Effector memory CD4-positive, alpha-beta T cell (primary cell): ENCODE measurements at places on chromosomes 12 and 14.

DNA sequence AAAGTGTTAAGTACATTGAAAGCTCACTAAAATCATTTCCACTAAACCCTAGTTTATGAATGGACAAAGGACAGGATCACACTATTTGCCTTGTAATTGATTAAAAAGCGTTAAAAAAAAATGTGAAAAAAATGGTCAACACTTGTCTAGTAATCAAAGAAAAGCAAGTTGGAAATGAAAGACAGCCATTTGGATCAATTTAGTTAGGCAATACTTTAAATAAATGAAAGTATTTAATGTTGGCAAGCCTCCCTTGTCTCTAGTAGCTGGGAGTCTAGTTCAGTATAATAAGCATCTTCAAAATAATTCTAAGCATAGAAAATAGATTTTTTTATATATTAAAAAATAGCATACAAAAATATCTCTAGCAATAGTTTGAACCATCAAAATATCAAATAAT is 14.2 kb upstream of the CNIH1 start:
- no peaks in the 10 kb centered on the region for H3K4me1 ChIP-seq

DNA sequence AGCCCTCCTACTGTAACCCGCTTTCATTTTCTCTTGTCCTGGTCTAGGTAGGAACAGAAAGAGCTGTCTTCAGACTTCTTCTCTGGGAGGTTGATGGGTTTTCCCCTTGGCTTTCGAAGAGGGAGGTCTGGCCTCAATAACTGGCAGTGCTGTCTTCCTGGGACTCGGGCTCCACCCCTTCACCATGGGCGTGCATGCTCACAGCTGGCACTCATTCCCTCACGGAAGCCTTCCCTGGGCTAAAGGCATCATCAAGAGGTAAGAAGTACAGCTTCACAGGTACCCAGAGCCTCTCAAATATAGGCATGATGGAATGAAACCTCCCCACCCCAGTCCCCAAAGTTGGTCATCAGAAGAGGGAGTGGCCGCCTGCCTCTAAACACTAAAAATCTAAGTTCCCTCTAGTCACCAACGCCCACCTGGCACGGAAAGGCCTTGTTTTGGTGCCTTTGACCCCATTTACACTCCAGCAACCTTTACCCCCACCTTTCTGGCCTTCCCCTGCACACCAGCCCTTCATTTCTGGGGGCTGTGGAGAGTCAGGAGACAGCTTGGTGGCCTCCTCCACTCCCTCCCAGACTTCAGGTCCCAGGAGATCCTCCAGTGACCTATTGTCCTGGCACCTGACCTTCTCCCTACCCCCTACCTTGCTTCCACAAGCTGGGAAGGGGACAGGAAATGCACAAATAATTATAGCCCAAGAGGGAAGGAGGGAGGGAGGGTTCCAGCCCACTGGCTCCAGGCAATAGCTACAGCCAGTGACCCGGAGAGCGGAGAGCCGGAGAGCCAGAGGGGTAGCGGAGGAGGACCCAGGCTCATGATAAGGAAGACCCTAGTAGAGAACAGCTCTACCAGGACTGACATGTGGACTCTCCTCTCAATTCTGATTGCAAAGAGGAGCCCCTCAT is 2.8 kb downstream of the RAPGEF3 start:
- no peak overlapping the region for H3K27ac ChIP-seq
- no peaks in the 10 kb centered on the region for H3K36me3 ChIP-seq
- H3K4me1 ChIP-seq, result peaks cover 30% of the 10 kb centered on the region
- peak; percentile 12 for DNase-seq

DNA sequence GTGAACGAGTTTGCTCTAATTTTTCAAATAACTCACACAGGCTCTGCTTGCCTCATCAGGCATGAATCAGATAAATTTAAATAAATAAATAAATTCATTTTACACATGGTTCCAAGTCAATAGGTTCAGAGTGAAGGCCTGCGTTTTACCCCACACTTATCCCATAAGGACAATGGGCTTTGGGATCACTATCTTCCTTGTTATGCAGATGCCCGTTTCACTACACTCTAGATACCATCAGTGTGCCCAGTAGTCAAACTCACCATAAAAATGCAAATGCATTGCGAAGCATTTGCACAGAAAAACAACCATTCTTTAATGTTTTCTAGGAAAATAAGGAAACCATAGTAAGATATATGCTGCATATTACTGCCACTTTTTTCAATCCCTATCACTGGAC is 155.9 kb upstream of the CCDC196 start:
- no peaks in the 10 kb centered on the region for H3K27me3 ChIP-seq
- no peak overlapping the region for H3K4me3 ChIP-seq
- no peaks in the 10 kb centered on the region for H3K4me1 ChIP-seq
- H3K36me3 ChIP-seq, result no peaks in the 10 kb centered on the region
- DNase-seq, result no peak
- H3K27ac ChIP-seq, result no peak overlapping the region

- DNase-seq, result no peak
- no peaks in the 10 kb centered on the region for H3K36me3 ChIP-seq
- H3K27ac ChIP-seq, result no peak overlapping the region
- H3K4me1 ChIP-seq, result no peaks in the 10 kb centered on the region
- H3K27me3 ChIP-seq, result no peaks in the 10 kb centered on the region
Measured at GRCh38 chr12:130520784-130521183, 183.1 kb downstream of the PIWIL1 start.

DNA sequence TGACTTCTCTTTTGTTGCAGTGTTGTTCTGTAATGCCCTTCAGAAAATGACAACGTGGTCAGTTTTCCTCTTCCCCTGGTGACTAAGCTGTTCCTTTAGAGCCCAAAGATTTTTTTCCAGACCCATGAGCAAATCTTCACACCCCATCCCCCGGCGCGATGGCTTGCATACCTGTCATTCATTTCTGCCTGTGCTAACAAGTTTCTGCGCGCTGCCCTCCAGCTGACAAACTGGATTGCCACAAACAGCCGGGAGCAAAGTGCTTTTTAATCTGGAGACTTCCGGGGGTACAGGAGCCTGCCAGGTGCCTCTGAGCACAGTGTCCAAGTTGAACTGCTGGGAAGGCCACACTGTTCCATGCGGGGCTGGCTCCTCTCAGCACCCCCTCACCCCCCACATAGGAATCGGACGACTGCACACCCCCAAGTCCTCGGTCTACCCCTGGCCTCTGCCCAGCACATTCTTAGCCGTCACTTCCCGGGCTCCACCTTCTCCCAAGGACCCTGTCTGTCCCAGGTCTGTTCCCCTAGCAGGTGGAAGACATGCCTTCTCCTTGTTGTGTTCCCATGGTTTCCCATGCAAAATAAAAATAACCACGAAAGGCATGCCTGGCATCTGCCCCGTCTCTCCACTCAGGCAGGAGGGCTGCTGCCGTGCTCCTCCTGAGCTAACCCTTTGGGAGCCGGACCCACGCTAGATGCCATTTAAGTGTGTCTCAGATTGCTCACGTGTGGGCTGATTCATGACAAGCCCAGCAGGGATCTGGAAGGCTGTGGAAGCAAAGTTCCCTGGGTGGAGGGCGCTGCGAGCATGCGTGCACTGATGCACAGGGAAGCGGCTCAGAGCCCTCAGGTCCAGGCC is 14.1 kb downstream of the RILPL1 start:
- H3K27ac ChIP-seq, result no peak overlapping the region
- no peak overlapping the region for H3K4me3 ChIP-seq
- H3K36me3 ChIP-seq, result peaks cover 9% of the 10 kb centered on the region

GRCh38 chr14:68507544-68508081 is 285.3 kb downstream of the ZFP36L1 start:
- DNase-seq, result peak; percentile 43
- H3K4me1 ChIP-seq, result peaks cover 37% of the 10 kb centered on the region
- peak overlapping the region; percentile 64 for H3K27ac ChIP-seq
- no peak overlapping the region for H3K4me3 ChIP-seq
